DMS153 (cell line): ENCODE measurements at places on chromosomes 5 and 9.

DNA sequence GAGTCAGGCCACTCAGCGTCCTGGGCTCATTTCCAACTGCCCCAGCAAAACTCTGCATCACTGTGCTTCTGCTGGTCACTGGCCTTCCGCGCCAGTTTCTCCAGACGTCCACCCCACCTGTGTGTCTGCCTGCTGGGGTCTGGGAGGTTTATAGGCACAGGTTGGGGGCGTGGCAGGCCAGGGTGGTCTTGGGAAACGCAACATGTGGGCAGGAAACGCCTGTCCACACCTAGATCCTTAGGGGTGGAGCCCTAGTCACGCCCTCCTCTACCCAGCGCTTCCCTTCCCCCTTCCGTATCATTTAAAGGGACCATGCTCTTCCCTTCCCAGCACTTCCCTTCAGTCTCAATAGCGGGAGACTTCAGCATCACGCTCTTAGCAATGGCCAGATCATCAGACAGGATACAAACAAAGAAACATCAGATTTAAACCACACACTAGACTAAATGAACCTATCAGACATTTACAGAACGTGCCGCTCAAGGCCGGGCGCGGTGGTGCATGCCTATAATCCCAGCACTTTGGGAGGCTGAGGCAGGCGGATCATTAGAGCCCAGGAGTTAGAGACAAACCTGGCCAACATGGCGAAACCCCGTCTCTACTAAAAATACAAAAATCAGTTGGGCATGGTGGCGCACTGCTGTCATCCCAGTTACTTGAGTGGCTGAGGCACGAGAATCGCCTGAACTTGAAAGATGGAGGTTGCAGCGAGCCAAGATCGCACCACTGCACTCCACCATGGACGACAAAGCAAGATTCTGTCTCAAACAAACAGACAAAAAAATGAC is 11.8 kb upstream of the BTNL9 start:
- no peak for DNase-seq

GRCh38 chr5:121862801-121863200 is 11.1 kb downstream of the FTMT start:
- DNase-seq = no peak

DNA sequence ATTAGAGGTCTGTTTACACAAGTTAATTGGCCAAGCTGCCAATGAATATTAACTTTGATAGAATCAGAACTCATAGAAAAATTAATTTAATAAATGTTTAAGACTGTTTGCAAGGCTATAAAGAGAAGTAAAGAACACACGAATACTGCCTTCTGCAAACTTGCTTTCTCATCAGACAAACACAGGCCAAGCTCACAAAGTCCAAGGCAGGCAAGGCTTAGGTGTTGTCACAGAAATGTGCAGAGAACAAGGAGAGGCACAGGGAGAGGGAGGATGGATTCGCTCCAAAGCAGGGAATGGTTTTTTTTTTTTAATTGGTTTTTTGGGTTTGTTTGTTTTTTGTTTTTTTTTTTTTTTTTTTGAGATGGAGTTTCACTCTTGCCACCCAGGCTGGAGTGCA is 43.4 kb downstream of the RETREG1 start:
- no peak for DNase-seq

GRCh38 chr5:144267961-144268513 is 97.4 kb downstream of the KCTD16 start:
- no peak for DNase-seq

DNA sequence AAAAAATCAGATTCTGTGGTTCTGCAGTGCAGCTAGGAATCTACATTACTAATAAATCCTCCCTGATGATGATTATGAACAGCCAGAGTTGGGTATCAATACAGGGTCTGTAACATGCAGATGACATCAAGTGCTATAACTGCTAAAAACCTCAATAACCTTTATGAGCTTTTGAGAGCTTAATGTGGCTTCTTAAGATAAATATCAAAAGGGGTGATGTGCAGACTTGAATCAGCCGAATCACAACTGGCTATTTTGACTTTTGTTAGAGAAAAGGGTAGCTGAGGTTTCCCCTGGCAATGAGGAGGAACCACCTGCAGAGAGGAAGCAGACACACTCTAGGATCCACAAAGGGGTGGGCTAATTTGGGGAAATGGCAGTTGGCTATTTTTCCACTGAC is 30.2 kb downstream of the CAPSL start:
- no peak for DNase-seq

DNA sequence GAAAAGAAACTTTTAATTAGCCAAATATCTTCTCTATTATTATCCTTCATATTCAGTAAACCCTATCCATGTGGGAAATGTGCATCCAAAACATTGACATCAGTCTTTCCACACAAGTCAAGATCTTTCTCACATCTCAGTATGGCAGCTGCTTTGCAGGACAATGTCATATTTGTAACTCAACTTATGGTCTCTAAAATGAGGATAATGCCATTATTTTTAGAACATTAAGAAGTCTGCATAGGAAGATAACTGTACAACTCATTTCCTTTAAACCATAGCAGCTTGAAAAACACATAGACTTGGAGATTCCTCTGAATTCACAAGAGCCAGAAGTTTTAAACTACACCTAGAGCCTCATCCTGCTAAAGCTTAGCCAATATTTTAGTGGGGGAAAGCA is 43.7 kb downstream of the MCTP1 start:
- no peak for DNase-seq

DNA sequence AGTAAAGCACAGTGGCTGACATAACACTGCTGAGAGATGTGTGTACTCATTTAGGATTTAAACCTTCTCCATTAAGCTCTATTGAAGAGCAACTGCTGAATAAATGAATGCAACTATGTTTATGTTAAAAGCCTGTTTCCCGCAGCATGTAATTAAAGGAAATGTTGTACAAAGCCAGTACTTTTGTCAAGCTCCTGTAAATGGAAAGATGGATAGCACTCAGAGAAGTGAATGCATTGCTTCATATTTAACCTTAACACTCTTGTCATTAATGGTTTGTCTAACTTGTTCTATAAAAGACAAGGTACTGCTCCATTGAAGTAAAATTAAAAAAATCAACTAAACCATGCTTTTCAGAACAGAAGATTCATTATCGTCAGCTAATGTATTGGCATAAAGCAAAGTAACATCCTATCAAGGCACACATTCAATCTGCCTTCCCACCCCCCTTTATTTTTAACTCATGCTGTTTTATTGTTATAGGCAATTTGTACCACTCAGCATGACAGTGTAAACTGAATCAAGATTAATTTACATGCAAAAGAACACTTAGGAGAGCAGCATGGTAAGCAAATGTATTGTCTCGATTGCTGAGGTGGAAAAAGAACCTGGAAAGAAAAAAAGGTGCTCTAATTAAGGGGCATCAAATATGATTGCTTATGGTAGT is 240.9 kb upstream of the TBCA start:
- DNase-seq = peak; percentile 89
